AG04449 (cell line): ENCODE measurements at places on chromosomes 2 and 18.
A peak's percentile ranks its signal among the peaks of the same experiment; 100 is the strongest.

- no peak for DNase-seq
Observed at GRCh38 chr2:28401411-28401810, 8.8 kb downstream of the FOSL2 start.

DNA sequence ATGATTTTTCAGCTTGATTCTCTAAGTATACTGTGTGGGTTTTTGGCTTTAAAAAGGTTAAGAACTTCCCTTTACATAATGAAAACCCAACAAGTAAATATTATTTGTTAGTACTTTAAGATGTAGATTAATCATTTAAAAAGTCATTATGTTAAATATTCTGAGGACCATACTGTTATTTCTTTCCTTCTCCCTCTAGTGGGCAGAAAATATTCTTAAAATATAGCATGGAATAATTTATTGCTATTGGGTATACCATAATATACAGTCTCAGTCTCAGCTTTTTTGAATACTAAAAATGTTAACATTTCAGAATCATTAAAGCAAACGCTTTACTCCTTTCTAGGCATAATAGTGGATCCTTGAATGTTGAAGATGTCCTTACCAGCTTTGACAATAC lies 28.1 kb downstream of the CAMKMT start:
- no peak for DNase-seq

DNA sequence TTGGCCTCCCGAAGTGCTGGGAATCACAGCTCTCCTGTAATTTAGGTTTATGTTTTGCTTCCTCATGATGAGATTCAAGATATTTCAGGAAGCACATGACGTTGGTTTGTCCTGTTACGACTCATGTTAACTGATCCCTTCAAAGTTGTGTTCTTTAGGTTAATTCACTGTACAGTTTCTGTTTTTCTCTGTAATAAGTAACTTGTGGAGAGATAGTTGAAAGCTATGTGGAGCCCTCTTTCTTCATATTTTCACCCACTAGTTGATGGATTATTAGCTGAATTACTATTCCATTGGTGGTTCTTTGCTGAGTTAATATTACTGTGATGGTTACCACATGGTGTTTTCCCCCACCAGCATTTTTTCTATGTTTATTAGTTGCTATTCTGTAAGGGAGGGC lies 18.3 kb upstream of the CHCHD5 start:
- no peak for DNase-seq

- no peak for DNase-seq
Observed at GRCh38 chr2:242035858-242036652, 166.5 kb downstream of the RTP5 start.

GRCh38 chr18:51195451-51196117 lies 1.9 kb downstream of the MEX3C start:
- DNase-seq, result no peak

GRCh38 chr2:206585335-206585734 lies 57.0 kb upstream of the FAM237A start:
- no peak for DNase-seq

DNA sequence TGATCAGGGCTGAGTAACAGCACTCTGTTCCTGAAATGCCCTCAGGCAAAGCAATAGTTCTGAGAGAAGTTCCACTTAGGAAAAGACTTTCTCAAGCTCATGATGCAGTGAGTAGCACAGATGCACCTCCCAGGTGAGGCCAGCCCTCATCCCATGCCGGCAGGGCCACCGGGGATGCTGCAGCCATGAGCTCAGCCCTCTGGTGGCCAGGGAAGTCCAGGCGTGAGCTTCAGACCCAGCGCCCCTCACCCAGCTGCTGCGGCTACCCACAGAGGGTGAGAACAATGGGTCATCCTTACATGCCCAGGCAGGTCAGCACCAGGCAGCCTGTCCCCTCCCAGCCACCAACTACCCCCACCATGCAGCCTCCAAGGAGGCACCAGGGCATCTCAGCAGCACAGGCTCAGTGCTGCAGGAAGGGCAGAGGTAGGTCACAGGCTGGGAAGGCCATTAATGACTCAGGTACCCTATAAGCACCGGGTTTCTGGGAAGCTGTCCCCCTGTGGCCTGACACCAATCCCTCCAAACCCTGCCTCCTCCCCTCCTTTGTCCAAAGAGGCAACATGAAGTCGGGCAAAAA lies 50.6 kb downstream of the TTC32 start:
- DNase-seq, result no peak

- peak; percentile 70 for DNase-seq
Observed at GRCh38 chr2:8803658-8804379, 33.6 kb downstream of the KIDINS220 start.

GRCh38 chr2:101111917-101112771 lies 39.0 kb downstream of the TBC1D8 start:
- no peak for DNase-seq

DNA sequence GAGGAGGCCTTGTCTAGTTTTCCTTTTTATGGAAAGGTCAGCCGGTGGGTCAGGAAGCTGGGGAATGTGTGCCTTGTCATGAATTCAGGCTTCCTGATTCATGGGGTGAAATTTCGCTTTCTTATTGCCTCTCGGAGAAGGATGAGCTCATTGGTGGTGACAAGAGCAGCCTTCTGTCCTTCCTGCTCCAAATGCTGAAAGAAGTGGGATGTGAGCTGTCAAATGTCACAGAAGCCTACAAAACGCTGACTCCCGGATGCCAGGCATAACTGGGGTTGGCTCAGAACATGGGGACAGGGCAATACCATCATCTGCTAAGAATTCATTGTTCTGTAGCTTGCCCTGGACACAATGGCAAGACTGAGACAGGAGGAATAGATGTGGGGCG lies 55.8 kb upstream of the FAM136A start:
- DNase-seq, result no peak

DNA sequence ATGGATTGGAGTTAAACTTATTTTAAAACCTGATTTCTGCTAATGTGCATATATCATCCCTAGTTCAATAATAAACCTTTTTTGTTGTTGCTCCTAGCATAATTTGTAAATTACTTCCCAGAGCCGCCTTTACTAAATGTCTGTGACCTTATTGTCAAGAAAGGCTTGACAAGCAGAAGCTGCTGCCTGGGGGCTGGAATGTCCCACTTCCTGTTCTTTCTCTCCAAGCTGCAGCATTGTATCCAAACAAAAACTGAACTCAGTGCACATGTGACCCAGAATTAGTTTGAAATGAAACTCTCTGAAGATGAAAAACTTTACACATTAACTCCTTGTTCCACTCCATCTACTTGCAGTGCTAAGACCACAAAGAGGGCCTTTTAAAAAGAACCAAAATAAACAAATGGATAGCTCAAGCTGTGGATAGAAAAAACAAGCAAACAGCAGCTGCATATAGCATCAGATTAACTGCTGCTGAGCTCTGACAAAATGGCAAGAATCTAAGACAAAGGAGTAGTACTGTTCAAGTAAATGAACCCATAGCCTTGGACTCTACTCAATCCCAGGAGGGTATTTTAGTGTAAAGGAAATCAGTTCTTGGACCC lies 99.8 kb upstream of the NEUROD1 start:
- DNase-seq, result no peak

DNA sequence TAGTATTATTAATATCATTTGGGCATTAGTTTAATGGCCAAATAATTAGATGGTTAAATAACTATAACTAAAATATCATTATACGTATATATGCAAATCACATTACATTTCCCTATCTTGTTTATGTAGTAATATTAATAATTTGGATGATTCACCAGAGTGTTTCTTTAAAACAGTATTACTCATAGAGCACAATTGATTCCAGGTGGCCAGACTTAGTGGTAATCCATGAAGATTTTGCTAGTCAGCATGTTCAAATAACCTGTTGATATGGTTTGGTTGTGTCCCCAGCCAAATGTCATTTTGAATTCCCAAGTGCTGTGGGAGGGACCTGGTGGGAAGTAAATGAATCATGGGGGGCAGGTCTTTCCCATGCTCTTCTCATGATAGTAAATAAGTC lies 782.3 kb downstream of the LRP1B start:
- no peak for DNase-seq

DNA sequence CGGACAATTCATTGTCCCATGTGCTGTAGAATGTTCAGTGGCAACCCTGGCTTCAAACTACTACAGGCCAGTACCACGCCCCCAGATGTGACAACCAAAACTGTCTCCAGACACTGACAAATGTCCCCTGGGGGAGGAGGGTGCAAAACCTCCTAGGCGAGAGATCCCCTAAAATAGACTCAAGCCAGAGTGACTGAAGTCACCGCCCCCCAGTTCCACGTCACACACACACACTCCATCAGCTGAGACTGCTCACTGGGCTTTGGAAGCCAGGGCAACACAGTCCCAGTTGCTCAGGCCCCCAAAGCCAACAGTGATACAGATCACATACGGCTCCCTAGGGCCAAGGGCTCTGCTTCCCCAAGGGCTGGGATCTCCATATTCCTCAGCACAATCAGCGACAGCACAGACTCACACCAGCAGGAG lies 19.1 kb downstream of the HDAC4 start:
- no peak for DNase-seq

DNA sequence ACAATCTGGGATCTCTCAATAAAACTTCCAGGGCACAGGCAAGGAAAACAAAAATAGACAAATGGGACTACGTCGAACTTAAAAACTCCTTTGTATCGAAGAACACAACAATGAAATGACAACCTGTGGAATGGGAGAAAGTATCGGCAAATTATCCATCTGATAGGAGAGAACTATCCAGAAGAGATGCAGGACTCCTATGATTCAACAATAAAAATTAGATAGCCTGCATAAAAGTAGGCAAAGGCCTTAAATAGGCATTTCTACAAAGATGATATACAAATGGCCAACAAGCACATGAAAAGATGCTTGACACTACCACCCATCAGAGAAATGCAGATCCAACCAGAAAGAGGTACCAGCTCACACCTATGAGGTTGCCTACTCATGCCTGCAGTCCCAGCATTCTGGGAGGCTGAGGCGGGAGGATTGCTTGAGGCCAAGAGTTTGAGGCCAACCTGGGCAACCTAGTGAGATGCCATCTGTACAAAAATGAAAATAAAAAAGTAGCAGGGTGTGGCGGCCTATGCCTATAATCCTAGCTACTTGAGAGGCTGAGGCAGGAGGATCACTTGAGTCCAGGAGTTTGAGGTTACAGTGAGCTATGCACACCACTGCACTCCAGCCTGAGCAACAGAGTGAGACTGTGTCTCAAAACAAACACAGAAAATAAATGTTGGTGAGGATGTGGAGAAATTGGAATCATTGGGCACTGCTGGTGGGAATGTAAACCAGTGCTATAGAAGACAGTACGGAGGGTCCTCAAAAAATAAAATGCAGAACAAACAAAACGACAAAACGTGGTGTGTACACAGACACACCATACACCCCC lies 21.6 kb downstream of the TWIST2 start:
- no peak for DNase-seq

DNA sequence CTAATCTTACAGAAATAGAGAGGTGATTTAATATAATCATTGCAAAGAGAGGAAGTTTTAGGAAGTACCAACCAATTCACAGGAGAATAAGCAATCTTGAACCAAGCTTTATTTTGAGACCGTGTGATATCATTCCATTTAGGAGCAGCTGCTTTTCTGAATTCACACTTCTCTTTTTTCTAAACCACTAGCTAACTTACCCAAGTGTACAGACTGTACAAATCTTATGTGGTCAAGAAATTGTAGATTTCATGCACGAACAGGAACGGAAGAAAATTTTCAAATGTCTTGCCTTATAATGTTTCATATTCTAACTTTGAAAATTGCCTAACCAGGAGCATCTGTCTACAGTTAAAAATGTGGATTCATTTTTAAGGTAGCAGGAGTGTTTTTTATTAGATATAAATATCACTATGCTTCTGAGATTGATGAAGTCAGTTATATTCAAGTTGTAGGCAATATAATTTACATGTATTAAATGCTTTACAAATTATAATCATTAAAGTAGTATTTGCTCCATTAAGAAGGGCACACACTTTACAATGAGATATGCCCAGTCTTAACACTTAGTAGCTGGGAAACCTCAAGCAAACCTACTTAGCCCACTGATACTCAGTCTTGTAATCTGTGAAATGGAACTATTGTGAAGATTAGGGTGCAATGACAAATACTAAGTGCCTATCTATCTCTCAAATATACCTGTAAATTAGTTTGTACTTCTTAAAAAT lies 302.2 kb upstream of the STON1 start:
- DNase-seq, result no peak

DNA sequence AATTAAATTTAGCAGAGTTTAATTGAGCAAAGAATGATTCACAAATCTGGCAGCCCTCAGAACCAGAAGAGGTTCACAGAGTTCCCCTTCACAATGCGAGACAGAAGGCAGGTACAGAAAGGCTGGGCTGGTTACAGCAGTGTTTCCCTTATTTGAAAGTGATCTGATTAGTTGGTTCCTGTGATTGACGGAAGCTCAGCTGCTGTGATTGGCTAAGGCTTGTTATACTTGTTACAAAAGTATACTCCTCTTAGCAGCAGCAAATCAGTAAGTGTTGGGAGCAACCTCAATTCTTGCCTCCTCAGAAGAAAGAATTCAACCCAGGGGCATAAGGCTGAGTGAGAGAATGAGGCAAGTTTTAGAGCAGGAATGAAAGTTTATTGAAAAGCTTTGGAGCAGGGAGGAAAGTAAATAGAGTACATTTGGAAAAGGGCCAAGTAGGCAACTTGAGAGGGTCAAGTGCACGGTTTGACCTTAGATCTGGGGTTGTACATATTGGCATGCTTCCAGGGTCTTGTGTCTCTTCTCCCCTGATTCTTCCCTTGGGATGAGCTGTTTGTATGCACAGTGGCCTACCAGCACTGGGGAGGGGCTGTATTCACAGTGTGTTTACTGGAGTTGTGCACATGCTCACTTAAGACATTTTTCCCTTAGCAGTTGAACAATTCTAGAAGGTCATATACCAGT lies 431.8 kb upstream of the RAB12 start:
- peak; percentile 5 for DNase-seq

DNA sequence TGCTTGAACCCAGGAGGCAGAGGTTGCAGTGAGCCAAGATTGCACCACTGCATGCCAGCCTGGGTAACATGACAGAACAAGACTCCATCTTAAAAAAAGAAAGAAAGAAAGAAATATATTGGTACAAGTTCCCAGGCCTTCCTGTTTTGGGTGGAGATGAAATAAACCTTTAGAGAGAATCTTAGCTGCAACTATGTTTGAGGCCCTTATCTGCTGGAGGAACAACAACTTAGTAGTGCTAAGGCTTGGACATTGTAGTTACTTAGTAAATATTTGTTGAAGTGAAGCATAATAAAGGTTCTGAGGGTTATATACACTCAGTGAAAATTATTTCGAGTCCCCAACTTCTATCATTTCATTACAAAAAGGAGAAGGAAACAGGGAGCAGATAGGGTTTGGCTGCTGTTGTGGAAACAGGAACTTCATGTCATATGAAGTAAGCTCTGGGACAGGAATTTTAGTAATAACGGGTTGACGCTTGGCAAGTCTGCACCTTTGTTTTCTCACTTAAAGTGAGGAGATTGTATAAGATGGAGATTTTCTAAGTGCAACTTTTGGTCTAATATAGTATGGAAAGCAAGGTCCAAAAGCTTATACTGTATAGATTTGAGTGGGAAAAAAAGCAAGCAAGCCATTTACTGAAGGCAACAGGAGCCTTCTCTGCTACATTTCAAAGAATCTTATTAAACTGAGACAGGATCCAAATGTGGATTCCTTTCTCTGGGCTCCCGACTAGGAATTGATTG lies 40.0 kb upstream of the AGPS start:
- no peak for DNase-seq
